ENCODE measurements at places on chromosomes 16 and 17.
A peak's percentile ranks its signal among the peaks of the same experiment; 100 is the strongest.

DNA sequence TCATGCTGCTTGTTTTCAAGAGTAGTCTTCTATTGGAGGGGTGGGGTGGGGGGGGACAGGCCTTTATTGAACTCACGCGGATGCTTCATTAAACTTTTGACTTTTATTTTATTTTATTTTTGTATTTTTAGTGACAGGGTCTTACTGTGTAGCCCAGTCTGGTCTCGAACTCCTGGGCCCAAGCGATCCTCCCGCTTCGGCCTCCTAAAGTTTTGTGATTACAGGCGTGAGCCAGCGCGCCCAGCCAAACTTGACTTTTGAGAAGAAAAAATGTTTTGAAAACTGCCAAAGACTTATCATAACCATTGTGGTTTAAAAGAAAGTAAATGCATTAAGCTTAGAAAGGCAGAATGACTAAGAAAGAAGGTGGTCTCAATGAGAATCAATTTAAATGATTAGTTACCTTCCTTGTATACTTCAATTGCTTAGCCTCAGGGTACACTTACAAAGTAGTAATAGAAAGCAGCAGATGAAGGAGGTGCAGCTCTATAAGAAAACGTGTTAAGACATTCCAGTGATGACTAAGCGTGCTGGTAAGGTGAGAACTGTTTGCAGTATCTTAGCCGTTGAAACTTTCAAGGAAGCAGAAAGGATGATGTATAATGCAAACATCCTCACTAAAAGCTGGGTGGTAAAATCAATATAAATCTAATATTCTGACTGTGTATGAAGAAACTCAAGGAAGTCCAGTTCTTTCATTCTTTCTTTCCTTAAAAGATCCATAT, 1.2 kb downstream of the AP2B1 start:
- no peak for DNase-seq

GRCh38 chr16:82820855-82821254, 194.1 kb downstream of the CDH13 start:
- DNase-seq, result no peak

DNA sequence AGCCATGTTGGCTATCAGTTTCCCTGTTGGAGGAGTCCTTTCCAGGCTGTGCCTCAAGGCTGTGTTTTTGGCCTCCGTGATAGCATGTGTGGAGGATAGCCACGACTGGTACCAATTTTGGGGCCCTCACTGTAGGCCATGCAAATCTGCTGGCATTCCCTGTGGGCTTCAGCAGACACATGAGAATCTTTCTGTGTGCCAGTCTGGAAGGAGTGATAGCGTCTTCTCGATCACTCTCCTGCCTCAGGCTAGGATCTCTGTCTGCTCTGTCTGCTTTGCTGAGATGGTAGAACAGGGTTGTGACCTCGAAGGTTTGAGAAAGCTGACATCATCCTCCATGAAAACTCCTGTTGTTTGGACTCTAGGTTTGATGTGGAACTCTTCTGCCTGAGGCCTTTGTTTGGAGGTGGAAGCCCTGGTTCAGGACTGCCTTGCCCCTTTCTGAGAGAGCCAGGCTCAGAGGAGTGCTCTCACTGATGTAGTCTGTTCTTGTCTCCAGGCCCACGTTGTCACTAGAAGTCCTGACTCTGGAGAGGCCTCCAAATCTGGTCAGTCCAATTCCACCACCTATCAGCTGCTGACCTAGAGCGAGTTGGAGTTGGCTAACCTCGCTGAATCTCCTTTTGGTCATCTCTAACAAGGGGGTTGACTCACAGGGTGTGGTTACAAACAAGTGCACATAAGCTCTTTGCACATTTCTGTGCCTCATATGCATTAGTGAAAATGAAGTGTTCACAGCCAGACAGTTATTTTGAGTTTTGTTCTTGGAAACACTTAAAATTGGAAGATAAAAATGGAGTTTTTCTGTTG, 12.1 kb upstream of the EDC4 start:
- no peak for DNase-seq

- no peak for DNase-seq
These were observed 47.1 kb downstream of the TVP23C start for GRCh38 chr17:15516150-15516549.

DNA sequence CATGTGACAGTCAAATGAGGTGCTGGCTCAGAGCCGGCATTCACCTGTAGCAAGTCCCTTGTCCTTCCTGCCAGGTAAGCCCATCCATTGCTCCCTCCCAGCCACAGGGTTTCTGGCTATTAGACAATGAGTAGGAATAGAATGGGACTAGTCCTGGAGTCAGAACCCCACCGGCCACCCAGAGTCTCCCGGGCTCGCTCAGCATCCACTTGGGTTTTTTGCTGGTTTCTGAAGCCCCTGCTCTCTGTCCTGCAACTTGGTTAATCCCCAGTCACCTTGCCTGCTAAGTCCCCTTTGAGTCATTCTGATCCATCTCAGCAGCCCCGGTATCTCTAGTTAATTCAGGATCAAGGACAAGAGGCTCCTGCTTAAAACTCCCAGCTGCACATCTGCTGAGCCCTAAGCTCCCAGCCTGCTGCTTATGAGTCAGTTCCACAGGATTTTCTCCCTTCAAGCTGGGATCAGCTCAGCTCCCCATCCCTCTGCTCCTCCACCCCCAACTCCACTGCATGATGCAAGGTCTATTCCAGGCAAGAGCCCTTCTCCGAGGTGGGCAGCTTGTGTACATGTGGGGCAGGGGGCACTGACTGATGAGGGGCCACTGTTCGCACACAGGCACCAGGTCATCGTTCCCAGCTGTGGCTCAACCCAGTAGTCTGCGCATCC, 19.9 kb upstream of the MRPS23 start:
- no peak for DNase-seq

DNA sequence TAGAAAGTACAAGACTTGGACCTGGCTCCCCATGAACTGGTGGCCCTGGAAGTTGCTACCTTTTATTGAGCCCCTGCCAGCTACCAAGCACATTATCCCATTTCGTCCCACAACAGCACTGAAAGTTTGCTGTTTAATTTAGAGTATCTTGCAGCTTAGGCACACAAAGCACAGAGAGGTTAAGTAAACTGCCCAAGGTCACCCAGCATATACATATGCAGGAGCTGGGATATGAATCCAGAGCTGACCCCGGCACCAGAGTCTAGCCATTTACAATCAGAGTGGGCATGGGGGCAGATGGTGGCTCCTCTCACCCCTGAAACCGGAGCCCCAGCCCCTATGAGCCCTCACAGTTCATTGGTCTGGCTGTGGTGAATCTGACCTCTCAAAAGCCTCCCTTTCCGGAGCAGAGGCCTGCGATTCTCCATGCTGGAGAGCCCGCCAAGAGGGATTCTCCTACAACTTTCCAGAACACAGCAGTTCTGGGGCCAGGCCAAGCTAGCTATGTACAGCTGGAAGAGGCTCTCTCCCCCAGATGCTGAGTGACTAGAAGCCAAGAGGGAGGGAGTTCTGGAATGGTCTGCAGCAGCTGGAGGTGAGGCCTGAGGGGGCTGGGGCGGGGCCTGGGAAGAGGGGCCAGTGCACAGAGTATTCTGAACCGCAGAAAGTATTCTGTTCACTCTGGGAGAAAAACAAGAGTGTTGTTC, 58.3 kb downstream of the SREBF1 start:
- DNase-seq, result no peak

DNA sequence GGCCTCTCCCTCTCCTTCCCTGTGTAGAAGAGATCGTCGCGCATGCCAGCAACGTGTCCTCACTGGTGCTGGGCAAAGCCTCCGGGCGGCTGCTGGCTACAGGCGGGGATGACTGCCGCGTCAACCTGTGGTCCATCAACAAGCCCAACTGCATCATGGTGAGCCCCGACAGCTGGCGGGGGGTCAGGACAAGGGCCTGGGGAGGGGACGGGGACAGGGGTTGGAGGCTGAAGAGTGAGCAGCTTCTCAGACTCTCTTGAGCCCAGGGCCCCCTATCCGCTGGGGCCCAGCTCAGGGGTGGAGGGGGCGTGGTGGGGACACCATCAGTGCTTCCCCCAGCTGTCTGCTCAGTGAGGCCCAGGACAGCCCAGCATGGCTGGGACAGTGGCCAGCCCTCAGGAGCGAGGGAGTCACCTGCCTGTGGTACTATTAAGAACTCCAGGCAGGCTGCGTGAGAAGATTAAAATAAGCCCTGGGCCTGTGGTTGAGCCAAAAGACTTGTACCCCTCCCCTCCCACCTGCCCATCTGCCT, 6.2 kb downstream of the KATNB1 start:
- no peak for DNase-seq

DNA sequence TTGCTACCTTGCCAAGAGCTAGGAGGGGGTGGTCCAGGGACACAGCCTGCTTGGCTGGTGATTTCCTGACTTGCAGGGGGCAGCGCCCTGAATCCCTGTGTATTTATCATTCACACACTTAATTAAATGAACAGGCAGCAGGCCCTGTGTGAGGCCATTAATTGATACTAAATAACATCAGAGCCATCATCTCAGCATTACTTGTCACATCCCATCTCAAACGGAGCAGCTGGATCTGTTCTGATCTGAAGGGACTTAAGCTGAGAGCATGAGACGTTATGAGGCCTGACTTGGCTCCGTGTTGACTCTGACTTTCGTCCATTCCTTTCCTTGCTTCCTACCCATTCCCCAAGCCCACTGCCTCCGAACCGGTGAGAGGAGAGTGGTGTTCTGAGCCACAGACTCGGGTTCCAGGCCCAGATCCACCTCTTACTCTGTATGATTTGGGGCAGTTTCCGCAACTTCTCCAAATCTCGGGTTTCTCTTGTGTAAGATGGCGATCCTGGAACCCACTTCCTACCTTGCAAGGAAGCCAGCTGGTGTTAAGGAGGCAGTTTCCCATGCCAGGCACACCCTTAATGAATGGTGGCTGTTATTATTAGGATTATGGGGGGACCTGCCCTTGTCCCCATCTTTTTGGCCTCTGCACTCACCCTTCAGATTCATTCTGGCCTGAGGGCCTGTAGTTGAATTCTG, 33.8 kb downstream of the CACNA1G start:
- no peak for DNase-seq

DNA sequence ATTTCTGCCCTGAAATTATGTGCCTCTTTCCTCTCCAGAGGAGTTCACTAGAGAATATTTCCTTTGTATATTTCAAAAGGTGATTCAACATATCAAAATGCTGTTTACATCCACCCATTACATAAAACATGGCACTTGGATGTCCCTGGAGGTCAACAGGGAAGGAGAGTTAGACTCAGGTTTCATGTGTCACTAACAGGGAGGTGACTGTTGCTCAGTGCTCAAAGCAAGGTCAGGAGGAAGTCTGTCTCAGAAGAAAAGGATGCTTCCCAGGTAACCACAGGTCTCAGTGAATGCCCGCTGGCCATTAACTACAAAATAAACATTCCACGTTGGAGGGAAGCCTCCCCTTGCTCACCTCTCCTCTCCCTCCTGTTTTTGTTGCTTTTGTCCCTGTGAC, 198.6 kb downstream of the AXIN2 start:
- no peak for DNase-seq

DNA sequence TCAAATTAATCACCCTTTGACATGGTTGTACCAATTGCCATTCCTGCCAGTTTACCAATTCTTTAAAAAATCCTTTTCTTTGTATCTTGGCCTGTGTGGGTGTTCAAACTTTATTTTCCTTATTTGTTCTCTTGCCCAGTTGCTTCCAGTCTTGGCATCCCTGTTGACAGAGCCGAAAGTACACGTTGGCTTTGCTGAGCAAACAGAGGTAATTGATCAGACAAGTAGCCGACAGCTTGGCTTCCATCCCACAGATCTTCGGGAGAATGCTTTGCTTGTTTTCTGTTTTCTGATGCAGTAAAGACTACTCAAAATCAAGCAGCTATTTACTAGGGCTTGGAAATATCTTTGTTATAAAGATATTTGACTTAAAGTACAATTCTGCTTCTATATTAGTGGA, 506.8 kb upstream of the SALL1 start:
- DNase-seq, result no peak

GRCh38 chr16:56858374-56858773, 6.6 kb upstream of the SLC12A3 start:
- DNase-seq, result no peak

DNA sequence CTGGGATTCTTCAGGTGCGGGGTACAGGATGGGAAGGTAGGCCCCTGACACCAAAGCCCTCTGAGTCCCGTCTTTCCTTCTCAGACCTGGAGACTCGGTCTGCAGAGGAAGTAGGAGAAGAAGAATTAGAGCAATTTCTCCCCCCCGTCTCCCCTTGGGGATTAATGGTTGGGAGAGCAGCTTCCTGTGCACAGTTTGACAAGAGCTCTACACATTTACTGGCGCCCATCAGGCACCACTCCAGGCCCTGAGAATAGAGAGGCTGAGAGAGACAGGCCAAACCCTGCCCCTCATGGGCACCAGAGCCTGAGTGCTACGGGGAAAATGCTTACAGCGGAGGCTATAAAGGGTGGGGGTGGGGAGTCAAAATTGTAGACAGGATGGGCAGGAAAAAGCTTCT, 3.5 kb upstream of the C16orf74 start:
- DNase-seq, result peak; percentile 78

GRCh38 chr17:34998205-34998604, 17.9 kb downstream of the LIG3 start:
- peak; percentile 63 for DNase-seq

GRCh38 chr17:44925731-44926697, 10.7 kb upstream of the GFAP start:
- no peak for DNase-seq

DNA sequence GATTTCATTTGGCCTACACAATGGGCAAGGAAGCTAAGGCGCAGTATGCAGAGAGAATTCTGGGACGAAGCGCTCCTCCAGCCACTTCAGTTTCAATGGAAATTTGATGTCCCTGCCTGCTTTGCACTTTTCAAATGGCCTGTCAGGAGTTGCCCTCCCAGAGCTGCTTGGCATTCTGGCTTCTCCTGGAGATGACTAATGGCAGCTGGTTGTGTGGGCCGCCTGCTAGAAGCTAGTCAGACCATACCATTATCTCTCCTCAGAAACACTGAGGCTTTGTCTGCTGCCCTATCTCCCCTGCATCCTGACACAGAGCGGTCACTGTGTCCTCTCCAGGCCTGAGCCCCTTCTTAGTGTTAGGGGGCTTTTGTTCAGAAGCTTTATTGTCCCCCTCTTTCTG, 180.1 kb downstream of the SPECC1 start:
- no peak for DNase-seq

DNA sequence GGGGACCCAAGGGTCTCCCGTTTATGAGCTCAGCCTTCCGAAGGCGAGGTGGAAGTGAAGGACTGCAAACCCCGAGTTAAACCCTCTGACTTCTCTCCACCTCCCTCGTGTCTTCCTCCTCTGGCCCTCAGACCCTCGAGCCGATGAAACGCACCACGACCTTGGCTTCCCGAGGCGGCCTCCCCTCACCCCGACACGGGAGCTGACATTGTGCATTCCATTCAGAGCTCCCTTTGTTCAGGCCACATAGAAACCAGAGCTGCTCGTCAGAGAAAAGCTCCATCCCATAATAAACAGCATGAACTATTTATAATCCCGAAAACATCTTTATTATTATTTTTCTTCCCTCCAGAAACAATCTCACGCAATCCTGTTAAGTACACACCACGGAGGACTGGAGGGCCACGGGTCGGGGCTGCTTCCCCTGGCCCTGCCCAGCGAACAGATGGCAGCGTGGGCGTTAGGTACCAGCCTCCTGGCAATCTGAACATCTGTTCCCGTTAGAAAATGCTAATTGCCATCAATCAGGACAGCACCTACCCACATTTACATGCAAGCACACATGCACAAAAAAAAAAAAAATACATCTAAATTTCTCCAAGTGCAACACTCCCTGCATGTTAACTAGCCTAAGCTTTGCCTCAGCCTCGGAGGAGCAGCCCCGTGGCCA, 145.7 kb downstream of the RBFOX3 start:
- no peak for DNase-seq
